Activated CD8-positive, alpha-beta memory T cell treated with anti-CD3 and anti-CD28 coated beads, Interleukin-2, amount 10 ng/mL, durations not matched to agents 7 days and 5 days (primary cell): ENCODE measurements at places on chromosomes 12 and 14. TPM values are rescaled to one million over a fixed set of nuclear protein-coding genes. Genes with fewer than 3 reads are reported as not detected.

DNA sequence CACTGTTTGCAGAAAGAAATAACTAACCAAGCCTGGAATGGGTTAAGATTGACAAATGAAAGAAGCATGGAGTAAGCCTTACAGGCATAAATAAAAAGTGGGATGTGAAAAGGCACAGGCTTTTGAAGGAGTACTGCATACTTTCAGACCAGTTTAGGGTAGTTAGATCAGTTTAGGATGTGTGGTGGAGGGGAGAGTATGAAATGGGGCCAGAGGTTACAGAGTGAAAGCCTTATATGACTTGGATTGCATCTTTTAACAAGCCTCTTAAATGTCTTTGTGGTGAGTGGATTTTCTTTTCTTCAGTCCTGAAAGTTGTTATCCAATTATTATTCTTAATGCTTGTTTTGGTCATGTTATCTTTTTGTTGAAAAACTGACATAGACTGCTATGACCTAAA, 52.2 kb upstream of the TRHDE start:
- no peaks in the 10 kb centered on the region for H3K27me3 ChIP-seq
- H3K4me1 ChIP-seq, result no peaks in the 10 kb centered on the region
- no peak overlapping the region for H3K4me3 ChIP-seq
- DNase-seq, result no peak
- no peaks in the 10 kb centered on the region for H3K36me3 ChIP-seq

GRCh38 chr14:52025310-52025709, 36.0 kb downstream of the RTRAF start:
- no peaks in the 10 kb centered on the region for H3K27me3 ChIP-seq
- H3K36me3 ChIP-seq, result peaks cover 6% of the 10 kb centered on the region
- no peak overlapping the region for H3K27ac ChIP-seq

HIGD1C gene
- not detected for total RNA-seq

DNA sequence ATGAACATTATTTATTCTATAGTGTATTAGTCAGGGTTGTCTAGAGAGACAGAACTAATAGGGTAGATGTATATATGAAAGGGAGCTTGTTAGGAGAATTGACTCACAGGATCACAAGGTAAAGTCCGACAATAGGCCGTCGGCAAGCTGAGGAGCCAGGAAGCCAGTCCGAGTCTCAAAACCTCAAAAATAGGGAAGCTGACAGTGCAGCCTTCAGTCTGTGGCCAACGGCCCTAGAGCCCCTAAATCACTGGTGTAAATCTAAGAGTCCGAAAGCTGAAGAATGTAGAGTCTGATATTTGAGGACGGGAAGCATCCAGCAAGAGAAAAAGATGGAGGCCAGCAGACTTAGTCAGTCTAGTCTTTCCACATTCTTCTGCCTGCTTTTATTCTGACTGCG, 912.2 kb downstream of the FLRT2 start:
- DNase-seq, result no peak
- no peak overlapping the region for H3K27ac ChIP-seq
- H3K4me1 ChIP-seq, result no peaks in the 10 kb centered on the region
- no peaks in the 10 kb centered on the region for H3K27me3 ChIP-seq
- no peaks in the 10 kb centered on the region for H3K36me3 ChIP-seq

DNA sequence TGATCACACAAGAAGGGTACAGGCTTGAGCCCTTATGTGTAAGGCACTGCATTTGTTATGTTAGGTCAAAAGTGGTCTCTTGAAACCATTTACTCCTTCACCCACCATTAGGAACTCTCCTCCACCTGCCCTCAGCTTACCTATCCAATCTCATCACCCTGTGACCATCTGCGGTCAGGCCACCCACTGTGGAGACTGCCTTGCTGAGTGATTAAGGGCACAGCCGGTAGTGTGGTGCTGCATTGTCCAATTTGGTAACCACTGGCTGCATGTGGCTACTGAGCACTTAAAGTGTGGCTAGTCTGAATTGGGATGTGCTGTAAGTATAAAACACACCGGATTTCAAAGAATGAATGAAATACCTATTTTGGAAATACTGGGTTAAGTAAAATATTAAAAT, 177.1 kb upstream of the PARP11 start:
- H3K36me3 ChIP-seq, result no peaks in the 10 kb centered on the region
- no peak overlapping the region for H3K27ac ChIP-seq
- peaks cover 3% of the 10 kb centered on the region for H3K4me1 ChIP-seq
- H3K4me3 ChIP-seq, result no peak overlapping the region
- peak; percentile 37 for DNase-seq

DNA sequence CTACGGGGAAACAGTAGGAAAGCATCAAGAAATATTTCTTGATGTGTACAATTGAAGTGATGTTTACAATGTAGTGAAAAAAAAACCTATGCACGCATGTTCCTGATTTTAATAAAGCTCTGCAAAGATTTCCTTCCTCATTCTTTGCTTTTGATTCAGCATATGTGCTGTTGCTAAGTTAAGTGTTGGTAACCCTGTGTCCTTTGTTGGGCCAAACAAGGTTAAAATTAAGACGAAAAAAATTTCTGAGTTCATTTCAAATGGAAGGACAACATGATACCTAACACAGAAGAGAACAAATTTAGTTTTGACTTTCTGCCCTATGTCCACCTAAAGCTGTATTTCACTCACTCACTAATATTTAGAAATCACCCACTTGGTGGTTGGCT, 62.8 kb downstream of the PPP2R5C start:
- peaks cover 79% of the 10 kb centered on the region for H3K4me1 ChIP-seq
- peak overlapping the region; percentile 78 for H3K4me3 ChIP-seq
- DNase-seq, result no peak
- H3K27ac ChIP-seq, result peak overlapping the region; percentile 98
- H3K36me3 ChIP-seq, result peaks cover 66% of the 10 kb centered on the region
